ENCODE measurements at places on chromosomes 7 and 10. TPM values are rescaled to one million over a fixed set of nuclear protein-coding genes. Genes with fewer than 3 reads are reported as not detected.

The TMEM196 gene
- 0.68 TPM for total RNA-seq

The GDF10 gene
- total RNA-seq: 0.57 TPM

The CALHM3 gene
- total RNA-seq: 20.3 TPM

The CYP3A4 gene
- total RNA-seq: 10.0 TPM

DNA sequence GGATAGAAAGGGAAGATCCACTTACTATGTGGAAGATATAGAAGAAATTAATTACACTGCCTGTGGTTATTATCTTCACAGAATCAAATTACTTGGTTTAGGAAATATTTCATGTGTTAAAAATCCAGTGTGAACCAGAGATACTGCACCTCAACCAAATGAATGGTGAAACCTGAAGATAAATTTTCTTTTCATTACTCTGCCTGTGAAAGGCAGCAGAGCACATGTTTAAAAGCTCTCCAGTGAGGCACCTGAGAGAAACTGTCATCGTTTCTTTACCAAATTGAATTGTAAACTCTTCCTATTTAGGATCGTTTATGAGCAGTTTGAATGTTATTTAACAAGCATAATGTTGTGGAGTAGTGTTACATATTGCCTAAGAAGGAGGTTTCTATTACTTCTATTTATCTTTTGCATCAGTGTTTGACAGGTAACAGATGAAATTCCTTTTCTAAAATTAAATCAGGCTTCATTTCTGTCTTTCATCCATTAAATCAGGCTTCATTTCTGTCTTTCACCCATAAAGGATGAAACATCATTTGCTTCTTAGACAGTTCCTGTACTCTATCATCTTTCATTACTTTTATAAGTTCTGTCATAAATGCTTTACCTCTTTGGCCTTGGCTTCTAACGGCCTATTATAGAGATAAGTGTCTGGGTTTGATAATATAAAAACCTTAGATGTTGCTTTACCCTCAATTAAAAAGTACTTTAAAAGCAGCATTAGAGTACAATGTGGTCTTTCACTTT is 266.6 kb downstream of the NXPH1 start:
- no peaks in the 10 kb centered on the region for H3K36me3 ChIP-seq
- H3K27ac ChIP-seq: no peak overlapping the region
- H3K4me3 ChIP-seq: no peak overlapping the region
- no peak for DNase-seq
- H3K27me3 ChIP-seq: peaks cover 6% of the 10 kb centered on the region
- H3K4me1 ChIP-seq: no peaks in the 10 kb centered on the region

DNA sequence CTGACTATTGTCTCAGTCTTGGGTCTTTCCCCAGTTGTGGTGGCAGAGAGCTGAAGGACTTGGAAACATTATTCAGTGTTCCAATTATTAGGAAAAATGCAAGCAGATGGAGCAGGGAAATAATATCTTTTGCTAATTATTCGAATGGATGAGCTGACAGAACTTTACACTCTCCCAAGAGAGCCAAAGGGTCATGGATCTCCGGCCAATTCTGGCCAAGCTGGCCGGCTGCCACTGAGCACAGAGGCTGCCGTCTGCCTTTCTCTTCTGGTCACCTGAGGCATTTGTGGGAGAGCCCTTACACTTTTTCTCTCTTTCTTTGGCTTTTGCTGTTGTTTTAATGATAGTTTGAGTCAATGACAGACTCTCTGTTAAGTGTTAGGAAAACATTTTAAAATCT is 22.2 kb upstream of the CNTNAP2 start:
- no peak overlapping the region for H3K4me3 ChIP-seq
- DNase-seq: no peak
- H3K36me3 ChIP-seq: no peaks in the 10 kb centered on the region
- no peak overlapping the region for H3K27ac ChIP-seq
- H3K4me1 ChIP-seq: no peaks in the 10 kb centered on the region
- H3K27me3 ChIP-seq: peaks cover 1% of the 10 kb centered on the region

- H3K27ac ChIP-seq: no peak overlapping the region
- H3K27me3 ChIP-seq: peaks cover 3% of the 10 kb centered on the region
- DNase-seq: no peak
These were observed 12.2 kb upstream of the SLC35B4 start for GRCh38 chr7:134328900-134329299.

DNA sequence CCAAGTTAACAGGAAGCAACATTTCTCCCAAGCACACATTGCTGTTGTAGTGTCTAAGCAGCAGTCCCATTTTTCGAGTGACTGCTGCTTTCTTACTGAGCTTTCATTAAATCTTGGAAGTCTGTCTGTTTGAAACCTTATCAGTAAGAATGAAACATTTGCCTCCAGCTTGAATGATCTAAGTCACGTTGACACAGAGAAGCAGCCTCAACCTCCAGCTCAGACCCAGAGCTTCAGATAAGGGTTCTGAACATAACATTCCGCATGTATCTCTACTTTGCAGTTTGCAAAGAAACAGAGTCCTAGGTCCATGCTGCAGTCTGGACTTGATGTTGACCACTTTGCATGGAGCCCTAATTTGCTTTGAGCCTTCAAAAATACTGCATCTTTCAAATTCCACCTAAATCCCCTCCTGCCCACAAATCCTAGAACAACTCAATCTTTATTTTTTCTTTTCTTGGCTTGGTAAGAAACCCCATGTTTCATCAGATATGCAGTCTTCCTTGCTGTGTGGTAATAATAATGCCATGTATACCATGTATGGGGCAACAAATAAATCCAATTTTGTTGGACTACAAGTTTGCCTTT is 698.7 kb upstream of the IGFBP3 start:
- peaks cover 11% of the 10 kb centered on the region for H3K4me1 ChIP-seq
- H3K27me3 ChIP-seq: no peaks in the 10 kb centered on the region

GRCh38 chr7:46282155-46282554 is 361.1 kb upstream of the IGFBP3 start:
- H3K4me3 ChIP-seq: no peak overlapping the region
- H3K36me3 ChIP-seq: no peaks in the 10 kb centered on the region
- H3K27ac ChIP-seq: no peak overlapping the region
- peaks cover 12% of the 10 kb centered on the region for H3K4me1 ChIP-seq

DNA sequence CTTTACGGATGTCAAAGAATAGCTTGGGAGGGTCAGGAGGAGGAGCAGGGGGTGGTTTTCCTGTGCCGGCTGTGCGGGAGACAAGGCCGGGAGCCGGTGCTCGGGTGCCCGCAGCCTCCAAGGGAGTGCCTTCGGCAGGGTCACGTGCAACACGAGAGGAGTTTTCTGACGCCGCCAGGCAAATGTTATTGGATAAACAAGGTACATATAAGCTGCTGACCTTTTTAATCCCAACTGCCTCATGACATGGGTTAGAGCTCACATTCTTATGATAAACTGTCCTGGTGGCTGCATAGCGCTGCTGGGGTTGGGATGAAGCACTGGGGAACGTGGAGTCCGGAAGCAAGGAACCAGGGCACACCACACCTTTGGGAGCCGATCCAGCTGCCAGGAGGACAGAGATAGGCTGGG is 124.8 kb upstream of the PDLIM1 start:
- H3K36me3 ChIP-seq: peaks cover 12% of the 10 kb centered on the region
- peak overlapping the region; percentile 34 for H3K27ac ChIP-seq
- no peak for DNase-seq

GRCh38 chr7:138838166-138838565 is 40.2 kb upstream of the ATP6V0A4 start:
- no peak overlapping the region for H3K4me3 ChIP-seq
- no peak for DNase-seq
- peaks cover 4% of the 10 kb centered on the region for H3K4me1 ChIP-seq

- no peak overlapping the region for H3K4me3 ChIP-seq
- no peak for DNase-seq
- peaks cover 27% of the 10 kb centered on the region for H3K36me3 ChIP-seq
- H3K27ac ChIP-seq: no peak overlapping the region
These were observed 23.1 kb downstream of the ERLIN1 start for GRCh38 chr10:100162696-100163095.
